ENCODE measurements at places on chromosomes 16 and 17.
A peak's percentile ranks its signal among the peaks of the same experiment; 100 is the strongest.

DNA sequence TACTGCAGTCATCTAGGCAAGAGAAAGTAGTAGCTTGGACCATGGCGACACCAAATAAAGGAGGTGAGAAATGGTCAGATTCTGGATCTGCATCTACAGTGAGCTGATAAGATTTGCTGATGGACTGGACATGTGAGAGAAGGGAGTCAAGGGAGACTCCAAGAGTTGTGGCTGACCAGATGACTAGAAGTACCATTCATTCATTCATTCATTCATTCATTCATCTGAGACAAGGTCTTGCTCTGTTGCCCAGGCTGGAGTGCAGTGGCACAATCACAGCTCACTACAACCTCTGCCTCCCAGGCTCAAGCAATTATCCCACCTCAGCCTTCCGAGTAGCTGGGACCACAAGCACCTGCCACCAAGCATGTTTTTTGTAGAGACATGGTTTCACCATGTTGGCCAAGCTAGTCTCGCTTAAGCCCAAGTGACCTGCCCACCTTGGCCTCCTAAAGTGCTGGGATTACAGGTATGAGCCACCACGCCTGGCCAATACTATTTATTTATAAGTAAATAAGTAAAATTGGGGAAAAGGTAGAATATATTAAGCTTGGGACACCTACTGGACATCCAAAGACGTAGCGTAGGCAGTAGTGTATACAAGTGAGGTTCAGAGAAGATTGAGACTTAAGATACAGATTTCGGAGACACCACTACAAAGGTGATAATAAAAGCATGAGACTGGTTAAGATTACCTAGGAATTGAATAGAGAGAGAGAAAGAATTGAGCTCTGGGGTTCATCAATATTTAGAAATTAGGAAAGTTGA is 15.7 kb upstream of the RNF43 start:
- no peak for DNase-seq

DNA sequence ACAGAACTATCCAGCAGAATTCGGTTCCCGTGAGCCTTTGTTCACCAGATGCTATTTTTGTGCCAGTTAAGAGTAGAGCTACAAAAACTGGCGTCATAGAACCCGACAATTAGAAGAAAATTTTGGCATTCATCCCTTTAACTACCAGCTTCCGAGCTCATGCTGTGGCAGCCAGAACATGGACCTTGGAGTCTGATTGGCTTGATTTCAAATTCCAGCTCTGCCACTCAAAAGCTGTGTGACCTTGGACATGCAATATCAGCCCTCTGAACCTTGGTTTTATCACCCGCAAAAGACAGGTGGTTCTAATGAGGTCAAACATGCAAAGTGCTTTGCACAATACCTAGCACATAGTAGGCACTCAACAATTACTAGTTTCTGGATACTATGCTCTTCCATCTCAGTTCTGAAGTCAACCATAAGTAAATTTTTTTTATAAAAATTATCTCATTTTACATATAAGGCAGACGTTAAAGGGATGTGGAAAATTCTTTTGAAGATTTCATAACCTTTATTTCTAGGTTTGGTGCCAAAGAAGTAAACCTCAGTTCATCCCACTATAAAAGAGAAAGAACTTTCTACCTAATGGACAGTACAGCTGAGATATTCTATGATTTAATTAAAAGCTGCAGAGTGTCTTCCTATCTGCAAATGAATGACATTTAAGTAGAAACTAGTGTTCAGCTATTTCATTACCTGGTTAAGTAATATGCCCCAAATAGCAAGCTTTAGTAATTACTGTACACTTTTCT is 331.5 kb downstream of the HAPSTR1 start:
- no peak for DNase-seq

DNA sequence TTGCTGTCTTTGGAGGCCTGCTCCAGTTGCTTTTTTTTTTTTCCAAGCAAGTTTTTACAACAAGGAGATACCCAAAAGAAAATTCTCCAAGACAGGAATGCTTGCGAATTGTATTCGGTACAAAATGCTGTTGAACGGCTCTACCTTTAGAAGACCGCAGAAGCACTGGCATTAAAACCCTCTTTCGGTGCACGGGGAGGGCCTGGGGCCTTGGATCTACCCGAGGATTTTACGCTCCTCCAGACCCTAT is 1.3 kb upstream of the HELZ start:
- no peak for DNase-seq

GRCh38 chr17:39818358-39819000 is 45.6 kb downstream of the IKZF3 start:
- no peak for DNase-seq

DNA sequence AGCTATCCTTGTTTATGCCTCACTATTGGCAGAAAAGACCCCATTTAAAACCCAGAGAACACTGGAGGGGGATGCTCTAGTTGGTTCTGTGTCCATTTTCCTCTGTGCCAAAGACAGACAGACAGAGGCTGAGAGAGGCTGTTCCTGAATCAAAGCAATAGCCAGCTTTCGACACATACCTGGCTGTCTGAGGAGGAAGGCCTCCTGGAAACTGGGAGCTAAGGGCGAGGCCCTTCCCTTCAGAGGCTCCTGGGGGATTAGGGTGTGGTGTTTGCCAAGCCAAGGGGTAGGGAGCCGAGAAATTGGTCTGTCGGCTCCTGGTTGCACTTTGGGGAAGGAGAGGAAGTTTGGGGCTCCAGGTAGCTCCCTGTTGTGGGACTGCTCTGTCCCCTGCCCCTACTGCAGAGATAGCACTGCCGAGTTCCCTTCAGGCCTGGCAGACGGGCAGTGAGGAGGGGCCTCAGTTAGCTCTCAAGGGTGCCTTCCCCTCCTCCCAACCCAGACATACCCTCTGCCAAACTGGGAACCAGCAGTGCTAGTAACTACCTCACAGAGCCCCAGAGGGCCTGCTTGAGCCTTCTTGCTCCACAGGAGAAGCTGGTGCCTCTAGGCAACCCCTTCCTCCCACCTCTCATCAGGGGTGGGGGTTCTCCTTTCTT is 56.1 kb downstream of the IGF2BP1 start:
- DNase-seq, result no peak

DNA sequence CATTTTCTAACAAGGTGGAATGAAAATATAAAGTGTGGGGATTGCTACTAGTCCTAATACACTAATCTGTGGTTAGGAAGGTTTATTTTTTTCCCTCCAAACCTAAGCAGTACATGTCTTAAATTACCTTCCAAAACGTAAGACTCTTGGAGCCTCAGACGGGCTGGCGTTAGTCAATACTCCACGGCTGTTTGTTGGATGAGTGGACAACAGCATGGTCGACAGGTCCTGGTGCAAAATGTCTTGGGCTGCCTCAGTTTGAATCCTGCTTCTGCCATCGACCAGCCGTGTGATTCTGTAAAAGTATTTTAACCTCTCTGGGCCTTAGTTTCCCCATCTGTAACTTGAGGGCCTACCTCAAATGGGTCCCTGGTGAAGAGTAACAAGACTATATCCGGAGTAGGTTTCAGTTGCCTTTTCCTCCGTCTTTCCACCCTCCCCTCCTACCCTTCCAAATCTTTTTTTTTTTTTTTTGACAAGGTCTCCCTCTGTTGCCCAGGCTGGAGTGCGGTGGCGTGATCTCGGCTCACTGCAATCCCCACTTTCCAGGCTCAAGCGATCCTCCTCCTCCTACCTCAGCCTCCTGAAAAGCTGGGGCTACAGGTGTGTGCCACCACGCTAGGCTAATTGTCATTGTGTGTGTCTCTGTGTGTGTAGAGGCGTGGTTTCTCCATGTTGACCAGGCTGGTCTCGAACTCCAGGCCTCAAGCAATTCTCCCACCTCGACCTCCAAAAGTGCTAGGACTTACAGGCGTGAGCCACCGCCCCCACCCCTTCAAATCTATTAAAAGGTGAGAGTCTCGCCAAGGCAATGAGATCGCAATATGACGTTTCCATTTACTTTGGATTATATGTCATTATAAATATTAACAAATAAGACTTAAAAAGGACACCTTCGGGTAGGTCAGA is 5.8 kb downstream of the SCGB1C2 start:
- peak; percentile 9 for DNase-seq

GRCh38 chr17:13421581-13422130 is 180.1 kb downstream of the HS3ST3A1 start:
- no peak for DNase-seq

Measured in memory B cell (primary cell).